ENCODE measurements at places on chromosomes 4 and X.

DNA sequence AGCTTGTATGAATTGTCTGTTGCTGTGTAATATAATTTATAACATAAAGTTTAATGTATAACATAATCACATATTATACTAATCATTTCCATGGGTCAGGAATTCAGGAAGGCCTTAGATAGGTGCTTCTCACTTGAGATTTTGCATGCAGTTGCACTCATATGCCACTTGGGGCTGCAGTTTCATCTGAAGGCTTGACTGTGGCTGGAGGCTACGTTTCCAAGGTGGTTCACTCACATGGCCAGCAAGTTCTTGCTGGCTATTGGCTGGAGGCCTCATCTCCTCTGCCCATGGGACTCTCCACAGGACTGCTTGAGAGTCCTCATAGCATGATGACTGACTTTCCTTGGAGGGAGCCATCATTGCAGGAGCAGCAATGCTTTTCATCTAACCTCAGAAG, 53.4 kb upstream of the STX18 start:
- DNase-seq = no peak

DNA sequence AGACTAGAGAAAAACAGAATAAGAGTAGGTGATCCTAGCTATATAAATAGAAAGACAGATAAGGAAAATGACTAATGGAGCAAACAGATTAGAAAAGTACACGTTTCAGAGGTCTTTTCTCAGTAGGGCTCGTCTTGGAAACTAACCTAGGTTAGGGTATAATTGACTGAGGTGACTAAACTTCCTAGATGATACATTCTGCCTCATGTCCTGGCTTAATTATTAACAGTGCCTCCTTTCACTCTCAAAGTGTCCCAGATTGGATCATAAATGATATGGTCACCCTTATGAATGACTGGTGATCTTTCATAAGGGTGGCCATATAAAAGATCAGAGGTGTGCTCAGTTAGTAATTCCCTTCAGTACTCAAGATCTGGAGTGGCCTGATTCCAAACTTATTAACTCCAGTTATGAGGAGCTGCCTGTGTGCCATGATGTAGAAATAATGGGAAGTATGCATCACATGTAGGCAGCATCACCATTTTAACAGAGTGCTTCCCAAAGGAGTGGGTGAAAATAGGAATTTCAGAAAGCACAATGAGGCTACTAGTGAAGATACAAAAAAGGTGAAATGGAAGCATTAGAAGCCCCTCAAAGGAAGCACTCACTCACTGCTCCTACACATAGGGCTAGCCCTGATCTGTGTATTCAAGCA, 14.7 kb upstream of the GRIA3 start:
- no peak for DNase-seq

DNA sequence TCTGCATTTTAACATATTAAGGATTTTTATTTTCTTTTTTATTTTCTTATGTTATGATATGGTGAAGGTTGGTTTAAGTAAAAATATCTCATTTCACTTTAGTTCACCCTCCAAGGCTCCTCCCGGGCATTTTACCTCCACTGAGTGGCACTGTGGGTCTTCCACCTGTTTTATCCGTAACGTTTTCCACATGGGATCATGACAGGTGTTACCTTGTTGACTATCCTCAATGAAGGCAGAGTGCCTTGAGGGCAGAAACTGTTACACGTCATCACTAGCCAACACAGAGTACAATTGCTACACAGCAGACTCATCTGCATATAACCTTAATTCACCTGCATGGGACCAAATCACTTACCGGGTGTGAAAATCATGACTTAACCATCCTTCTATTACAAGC, 105.8 kb downstream of the GEMIN8 start:
- DNase-seq = no peak

DNA sequence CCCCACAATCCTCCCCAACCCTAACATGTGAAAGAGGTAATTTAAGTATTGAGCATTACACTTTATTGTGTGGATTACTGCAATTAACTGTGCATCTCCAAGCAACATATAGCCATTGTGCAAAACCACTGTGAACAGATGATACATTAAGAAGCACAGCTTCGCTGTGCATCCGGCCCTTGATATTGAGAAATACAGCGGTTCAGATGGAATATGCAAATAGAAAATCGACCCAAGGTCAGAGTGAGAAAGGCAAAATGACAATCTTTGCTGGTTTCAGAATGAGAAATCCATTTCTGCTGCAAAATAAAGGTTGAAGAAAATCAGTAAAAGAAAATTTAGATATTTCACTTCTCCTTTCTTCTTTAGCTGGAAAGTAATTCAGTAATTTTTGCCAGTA, 805.9 kb upstream of the GRID2 start:
- no peak for DNase-seq

DNA sequence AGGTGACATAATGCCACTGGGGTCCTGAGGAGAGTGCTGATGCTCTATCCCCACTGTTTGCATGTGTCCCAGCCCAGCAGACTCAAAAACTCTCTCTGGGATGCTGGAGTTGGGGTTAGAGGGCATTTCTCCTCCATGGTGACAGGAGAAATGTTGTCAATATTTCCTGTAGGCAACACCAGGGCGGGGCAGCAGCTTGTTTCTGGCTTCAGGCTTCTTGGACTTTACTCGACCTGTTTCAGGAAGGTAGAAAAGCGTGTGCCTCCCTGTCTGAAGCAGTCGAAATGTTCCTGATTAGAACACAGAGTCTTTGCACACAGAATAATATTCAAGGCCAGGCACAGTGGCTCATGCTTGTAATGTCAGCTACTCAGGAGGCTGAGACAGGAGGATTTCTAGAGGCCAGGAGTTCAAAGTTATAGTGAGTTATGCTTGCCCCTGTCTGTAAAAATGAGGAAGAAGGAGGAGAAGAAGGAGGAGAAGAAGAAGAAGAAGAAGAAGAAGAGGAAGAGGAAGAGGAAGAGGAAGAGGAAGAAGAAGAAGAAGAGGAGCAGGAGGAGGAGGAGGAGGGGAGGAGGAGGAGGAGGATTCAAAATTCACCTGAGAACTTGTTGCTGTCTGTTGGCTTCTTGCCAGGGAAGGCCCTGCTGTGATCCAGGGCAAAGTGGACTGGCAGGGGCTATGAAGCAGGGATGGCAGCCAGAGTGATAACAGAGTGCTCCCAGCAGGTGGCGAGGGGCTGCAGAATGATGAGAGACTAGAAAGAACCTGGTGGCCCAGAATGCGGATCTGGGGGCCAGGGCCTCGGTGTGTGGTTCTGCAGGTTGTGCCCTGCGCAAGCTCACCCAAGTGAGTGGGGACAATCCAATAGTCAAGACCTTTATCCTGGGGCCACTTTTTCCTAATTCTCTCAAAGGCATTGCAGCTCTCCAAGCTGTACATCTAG, 82.9 kb downstream of the RTL5 start:
- no peak for DNase-seq

GRCh38 chr4:75633846-75634245, 3.5 kb upstream of the CDKL2 start:
- DNase-seq = no peak

DNA sequence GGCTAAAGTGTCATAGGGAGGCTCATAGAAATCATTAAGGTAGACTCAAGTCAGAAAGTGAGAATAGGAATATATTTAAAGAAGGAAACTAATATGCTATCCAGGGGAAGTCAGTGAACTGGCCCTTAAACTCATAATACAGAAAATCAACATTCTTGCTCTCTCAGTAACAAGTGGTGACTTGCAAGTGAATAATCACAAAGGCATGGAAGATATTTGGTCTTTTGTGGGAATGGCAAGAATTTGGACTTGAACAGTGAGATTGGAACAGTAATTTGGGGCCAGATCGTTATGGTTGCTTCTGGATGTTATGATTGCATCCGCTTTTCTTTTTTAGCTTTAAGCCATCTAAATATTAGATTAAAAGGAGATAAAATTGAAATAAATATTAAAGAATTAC, 103.8 kb downstream of the TBC1D19 start:
- DNase-seq = no peak

GRCh38 chr4:72761368-72762038, 192.5 kb upstream of the ADAMTS3 start:
- DNase-seq = no peak

- DNase-seq = no peak
Measured at GRCh38 chr4:26788341-26788733, 72.3 kb upstream of the STIM2 start.

- no peak for DNase-seq
Measured at GRCh38 chr4:154822775-154823174, 41.7 kb downstream of the RBM46 start.

- DNase-seq = no peak
Measured at GRCh38 chr4:122614621-122615020, 6.2 kb downstream of the IL21 start.

GRCh38 chrX:46574774-46575381, 1.3 kb downstream of the CHST7 start:
- no peak for DNase-seq

DNA sequence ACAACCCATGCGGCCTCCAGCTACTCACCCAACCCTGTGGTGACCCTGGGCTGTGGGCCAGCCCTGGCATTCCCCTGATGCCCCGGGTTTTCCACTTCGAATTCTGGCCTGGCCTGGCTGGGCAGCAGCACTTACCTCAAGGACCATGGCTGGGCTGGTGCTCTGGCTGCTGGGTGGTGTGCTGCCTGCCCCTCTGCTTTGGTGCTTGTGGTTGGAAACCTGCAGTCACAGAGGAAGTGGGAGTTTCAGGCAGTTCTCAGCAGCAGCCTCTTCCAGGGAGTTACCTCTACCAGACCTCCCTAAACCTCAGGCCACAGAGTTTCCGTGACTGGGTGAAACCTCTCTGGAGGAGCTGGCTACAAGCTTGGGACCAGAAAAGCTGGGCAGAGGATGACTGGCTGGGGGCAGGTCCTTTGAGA, at the start of gene CXCR3:
Gene CXCR3 (minus strand): TSS at position 209 of the 419 bp plus-strand sequence. CDS start 62 bp downstream, at position 147.
- DNase-seq = no peak

GRCh38 chrX:13688384-13688957, 457 bp upstream of the RAB9A start:
- DNase-seq = no peak

DNA sequence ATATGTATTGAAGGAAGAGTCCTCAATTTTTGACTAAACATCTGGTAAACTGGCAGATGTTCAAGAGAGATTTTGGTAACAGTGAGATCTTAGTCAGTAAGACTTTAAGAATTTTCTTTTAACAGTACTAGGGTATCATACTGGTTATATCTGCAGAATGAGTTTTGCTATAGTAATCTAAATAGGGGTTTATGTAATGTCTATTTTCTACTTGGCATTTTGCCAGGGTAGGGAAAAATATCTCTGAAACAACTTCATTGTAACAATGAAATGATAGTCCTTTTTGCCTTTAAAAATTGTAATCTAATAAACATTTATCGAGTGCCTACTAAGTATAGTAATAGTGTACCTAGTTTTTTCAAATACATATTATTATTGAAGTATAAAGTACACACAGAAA, 32.1 kb downstream of the XK start:
- DNase-seq = no peak

GRCh38 chrX:147646949-147647723, 264.6 kb upstream of the FMR1 start:
- DNase-seq = no peak

DNA sequence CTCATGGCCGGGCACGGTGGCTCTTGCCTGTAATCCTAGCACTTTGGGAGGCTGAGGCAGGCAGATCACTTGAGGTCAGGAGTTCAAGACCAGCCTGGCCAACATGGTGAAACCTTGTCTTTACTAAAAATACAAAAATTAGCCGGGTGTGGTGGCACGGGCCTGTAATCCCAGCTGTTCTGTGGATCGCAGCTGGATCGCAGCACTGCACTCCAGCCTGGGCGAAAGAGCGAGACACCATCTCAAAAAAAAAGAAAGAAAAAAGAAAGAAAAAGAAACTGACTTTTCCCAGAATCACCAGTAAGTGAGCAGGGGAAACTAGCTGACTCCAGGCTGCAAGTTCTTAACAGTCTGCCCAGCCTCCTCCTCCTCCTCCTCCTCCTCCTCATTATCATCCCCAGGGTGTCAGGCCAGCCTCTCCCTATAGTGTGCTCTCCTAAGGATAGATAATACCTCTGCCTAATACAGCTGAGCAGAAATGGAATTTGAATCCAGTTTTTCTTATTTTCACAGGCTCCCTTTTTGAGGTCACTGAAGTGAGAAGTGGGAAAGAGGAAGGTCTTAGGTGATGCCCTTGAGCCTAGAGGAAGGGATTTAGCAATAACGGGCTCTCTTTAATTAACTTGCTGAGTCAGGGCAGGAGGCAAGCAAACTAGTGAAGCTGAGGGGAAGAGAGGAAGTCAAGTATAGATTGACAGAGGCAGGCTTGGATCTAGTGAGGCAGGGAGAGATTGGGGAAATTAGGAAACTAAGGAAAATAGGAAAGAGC, 11.8 kb upstream of the ELF2 start:
- DNase-seq = no peak

DNA sequence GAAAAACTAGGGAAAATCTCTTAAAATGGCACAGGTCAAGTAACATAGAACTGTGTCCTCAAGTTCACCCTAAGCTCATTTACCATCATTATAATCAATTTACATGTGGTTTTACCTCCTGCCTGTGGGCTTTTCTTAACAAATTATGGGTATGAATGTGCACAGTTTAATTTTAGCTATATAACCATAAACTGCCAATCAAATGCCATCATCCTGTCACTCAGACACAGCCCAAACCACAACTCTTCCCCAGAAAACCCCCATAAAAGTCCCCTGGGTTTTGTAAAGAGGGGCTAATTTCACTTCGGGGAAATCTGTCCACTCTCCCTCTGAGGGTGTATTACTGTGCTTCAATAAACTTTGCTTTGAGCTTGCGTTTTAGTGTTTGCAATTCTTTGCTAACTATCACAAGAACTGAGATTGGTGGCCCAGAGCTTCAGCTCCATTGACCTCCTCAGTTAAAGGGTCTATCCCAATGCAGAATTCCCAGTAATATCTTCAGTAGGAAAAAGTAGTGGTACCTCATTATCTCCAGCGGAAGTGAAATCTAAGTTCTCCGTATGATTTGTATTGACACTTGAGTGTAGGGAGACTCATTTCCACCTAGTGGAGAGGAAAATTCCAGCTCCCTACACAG, 394.6 kb downstream of the SPOCK3 start:
- peak; percentile 4 for DNase-seq

DNA sequence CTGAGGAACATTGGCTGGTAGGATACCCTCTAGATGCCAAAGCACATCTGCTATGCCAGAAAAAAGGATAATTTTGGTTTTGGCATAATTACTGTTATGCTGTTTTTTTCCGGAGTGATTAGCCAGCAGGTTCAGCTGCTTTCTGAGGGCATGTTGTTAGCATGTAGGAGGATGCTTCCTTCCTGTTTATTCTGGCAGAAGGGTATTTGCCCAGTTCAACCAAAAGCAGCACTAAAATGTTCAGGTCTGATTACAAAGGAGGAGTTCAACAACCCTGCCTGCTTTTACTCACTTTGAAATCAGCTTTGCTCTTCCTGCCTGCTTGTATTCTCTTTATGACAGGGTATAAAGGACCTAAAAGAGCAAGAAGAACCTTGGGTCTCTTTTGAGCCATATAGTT, 21.9 kb downstream of the ERCC6L start:
- no peak for DNase-seq

- DNase-seq = peak; percentile 1
Measured at GRCh38 chrX:15564981-15565579, 35.7 kb downstream of the ACE2 start.

DNA sequence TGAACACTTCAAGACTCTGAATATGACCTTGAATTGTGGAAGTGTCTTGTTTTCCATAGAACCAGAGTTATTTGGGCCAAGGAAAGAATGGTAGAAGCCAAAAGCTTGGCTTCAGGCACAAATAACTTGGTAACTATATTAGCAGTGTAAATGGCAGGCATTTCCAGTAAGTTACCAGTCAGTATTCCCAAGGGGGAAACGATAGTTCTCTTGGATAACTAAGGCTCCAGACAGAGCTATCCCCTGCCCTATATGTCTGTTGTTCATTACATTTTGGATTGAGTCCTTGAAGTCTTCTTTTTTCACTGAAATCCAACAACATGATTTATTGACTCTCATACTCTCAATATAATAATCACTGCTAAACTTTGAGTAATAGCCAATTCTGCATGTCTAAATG, 364.1 kb downstream of the MAGEB5 start:
- no peak for DNase-seq
